GDM1 (cell line): ENCODE measurements at places on chromosomes 7 and 10.

- DNase-seq = no peak
Observed at GRCh38 chr10:62934258-62934657, 118.1 kb upstream of the EGR2 start.

DNA sequence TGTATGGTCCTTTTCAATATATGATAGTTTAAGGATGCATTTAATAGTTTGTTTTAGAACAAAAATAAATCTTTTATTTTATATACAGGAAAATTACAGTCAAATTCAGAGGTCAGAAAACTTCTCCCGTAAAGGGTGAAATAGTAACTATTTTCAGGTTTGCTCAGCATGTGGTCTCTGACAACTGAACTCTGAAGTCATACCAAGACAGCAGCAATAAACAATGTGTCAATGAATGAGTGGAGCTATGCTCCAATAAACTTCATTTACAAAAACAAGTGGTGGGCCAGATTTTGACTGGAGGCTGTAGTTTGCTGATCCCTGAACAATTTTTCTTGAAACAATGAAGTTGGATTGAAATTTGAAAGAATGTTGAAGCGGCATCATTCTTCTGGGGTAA lies 123.6 kb downstream of the ZNF248 start:
- no peak for DNase-seq

DNA sequence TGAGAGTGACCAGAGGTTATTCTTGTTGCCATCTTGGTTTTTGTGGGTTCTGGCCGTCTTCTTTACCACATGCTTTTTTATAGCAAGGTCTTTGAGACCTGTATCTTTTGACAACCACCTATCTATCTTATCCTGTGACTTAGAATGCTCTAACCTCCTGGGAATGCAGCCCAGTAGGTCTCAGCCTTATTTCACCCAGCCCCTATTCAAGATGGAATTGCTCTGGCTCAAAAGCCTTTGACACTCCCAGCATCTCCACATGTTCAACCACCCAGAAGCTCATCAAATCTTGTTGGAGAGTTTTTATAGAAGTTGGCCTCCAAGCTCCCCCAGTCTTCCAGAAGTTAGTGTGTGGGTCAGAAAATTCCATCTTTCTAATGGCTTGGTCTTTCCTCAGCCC lies 464.3 kb upstream of the NRP1 start:
- no peak for DNase-seq

GRCh38 chr7:110595694-110596093 lies 495.2 kb upstream of the LRRN3 start:
- no peak for DNase-seq

- DNase-seq = no peak
Observed at GRCh38 chr7:1881946-1882345, 211.9 kb downstream of the ELFN1 start.

- no peak for DNase-seq
Observed at GRCh38 chr7:148084138-148084537, 506.4 kb upstream of the C7orf33 start.

- DNase-seq = no peak
Observed at GRCh38 chr7:75054744-75055143, 18.9 kb downstream of the RCC1L start.

DNA sequence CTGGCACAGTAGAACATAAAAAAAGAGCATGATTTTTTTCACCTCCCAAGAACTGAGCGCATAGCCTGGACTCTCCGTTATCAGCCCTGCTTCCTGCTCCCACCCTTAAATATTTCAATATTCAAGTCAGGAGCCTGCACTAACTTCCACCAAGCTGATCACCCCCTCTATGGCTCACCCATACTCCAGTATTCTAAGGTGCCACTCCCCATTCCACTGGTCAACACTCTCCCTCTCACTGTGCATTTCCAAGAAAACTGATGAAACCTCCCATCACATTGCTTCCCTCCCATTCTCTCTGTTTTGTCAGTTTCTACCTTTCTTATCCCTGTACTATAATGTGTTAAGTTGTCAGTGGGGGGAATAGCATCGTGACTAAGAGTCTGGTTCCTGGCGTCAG lies 95.0 kb upstream of the C7orf33 start:
- DNase-seq = no peak

DNA sequence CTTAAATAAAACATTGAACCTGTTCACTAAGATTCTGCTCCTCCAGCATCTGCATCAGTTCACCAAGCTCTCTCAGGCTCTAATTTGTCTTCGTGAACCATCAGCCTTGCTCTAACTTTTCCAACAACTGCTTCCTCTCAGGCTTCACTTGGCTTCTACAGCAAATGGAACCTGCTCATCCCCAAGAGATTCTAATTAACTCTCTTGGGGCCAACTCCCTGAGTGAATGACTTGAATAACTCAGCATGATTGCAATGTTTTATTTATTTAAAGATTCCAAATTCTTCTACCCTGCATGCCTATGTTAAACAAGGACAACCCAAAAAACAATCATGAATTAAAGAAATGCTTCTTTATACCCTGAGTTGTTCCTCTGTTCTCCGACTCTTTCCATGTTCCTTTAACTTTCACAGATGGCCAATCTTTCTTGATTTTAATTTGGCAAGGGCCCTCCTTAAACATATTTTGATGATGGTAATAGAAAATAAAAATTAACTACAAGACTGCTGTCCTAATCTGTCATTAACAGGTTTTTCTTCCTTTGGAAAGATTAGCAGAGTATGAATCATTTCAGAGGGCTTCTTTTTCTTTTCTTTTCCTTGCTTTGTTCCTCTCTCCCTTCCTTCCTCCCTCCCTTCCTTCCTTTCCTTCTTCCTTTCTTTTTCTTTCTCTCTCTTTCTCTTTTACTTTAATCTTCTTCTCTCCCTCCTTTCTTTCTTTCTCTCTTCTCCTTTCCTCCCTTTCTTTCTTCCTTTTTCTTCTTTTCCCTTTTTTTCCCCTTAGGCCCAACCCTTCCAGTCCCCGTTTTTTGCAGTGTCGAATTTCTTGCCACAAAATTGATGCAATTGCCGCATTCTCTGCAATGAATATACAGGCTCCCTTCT lies 195.0 kb upstream of the RHOBTB1 start:
- no peak for DNase-seq

DNA sequence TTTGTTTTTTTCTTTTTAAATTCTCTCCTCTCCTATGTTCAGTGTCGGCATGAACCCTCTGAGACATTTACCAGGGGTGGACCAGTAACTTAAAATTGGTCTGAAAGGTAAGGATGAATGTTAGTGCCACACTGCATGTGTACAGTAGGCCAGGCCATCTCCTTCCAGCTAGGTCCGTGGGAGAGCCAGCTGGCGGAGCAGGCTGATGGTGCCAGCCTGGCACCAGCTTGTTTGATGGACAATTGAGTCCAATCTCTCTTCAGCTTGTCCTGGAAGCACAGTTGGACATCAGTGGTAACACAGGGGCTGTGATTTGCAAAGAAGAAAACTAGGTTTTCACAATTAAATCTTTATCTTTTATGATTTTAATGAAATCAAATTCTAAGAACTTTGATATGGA lies 136.5 kb downstream of the CNNM2 start:
- no peak for DNase-seq

- DNase-seq = no peak
Observed at GRCh38 chr7:98194672-98195457, 16.4 kb upstream of the BHLHA15 start.

DNA sequence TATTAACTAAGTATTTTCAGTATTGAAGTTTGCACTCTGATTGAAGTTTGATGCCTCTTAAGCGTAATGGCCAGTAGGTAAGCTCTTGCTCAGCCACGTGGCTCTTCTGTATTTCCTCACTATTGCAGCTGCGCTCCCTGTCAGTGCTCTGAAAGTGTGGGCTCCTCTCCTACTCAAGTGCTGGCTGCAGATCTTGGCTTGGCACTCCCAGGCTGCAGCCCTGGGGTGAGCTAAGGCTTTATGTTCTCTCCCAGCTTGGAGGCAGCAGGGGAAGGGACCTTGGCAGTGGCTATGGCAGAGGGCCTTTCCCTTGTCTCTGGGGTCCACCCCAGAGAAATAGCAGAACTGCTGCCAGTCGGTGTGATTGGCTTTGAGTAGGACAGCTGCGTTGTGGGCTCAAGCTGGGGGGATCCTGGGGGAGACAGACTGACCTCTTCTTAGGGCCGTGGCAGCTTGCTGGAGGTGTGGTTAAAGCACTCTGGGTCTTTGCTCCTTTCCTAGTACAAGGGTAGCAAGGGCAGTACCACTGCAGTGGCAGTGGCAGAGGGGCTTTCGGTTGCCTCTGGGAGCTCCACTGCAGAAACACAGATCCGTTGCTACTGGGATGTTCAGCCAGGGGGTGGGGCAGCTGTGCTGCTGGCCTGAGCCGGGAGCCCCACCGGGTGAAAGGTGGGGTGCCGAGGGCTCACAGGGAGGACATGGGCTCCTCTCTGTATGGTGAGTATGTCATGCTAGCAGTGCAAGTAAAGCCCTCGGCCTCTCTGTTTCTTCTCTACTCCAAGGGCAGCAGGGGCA lies 100.5 kb downstream of the GLCCI1 start:
- DNase-seq = no peak

- DNase-seq = no peak
Observed at GRCh38 chr7:134056816-134057215, 70.3 kb upstream of the LRGUK start.

DNA sequence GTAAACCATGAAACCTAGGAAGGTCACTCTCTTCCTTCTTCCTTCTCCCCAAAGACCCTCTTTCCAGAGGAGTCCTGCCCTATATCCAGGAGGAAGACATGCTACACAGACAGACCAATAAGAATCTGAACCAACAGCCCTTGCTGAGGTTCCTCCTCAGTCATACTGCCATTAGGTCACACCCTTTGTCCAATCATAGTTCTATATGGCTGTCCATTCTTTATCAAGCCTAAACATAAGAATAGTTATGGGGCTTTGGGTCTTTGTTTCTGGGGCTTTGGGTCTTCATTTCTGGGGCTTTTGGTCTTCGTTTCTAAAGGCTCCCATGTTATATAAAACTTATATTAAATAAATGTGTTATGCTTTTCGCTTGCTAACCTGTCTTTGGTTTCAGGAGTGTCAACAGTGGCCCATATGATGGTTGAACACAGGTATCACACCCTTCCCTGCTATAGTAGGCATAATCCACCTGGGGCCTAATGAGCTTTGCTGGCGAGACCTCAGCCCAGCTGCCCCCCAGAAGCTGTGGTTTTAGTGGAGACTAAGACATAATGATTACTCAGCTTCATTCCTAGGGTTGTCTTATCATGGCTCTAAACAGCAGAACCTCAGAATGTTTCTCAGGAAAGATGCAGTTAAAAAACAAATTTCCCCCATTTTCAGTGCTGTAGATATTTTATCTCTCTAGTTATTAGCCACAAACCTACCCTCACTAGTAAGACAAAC lies 91.6 kb downstream of the ELMO1 start:
- DNase-seq = no peak

GRCh38 chr10:70932392-70933196 lies 44.2 kb upstream of the PCBD1 start:
- DNase-seq = no peak

DNA sequence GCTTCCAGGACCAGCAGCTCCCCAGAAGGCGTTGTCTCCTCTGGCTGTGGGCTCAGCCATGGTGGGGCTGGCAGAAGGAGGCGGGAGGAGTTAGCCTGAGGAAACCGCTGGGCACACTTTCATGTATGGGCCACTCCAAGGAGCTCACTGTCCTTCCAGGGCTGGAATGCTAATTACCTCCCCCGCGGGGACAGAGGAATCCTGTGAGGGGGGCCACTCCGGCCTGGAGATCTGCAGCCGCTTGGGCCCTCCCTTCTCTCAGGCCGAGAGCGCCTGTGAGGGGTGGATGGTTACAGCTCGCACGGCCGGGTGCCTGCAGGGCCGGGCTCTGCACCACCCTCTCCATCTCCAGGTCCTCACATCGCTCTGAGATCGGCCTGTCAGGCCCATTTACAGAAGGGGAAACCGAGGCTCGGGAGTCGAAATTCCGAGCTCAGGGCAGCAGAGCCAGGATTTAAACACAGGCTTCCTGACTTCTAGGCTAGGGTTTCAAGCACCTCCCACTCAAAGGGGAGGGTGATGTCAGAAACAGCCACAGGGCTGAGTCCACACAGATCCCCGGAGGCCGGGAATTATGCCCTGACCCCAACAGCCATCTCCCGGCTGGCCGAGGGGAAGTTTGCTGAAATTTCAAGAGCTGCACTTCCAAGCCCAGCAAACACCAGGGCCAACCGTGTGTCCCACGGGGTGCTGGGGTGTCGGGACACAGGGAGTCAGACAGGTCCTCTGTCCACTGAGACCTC lies 59.1 kb downstream of the PDGFA start:
- DNase-seq = no peak

- no peak for DNase-seq
Observed at GRCh38 chr7:32525839-32526238, 30.6 kb downstream of the AVL9 start.

DNA sequence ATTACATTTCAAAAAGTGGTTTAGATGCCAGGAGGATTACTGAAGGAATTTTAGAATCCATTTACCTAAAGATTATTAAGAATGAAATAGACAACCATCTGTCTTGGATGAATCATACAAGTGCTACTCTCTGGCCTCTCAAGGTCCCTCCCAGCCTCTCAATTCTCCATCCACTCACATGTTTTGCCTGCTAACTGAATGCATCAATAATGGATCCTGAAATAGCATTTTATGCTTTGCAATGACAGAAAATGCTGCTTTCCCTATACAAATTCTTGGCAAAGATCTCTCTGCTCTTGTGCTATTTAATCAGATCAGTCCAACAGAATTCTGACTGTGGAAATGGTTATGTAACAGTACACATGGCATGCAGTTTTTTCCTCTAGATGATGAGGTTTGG lies 68.1 kb downstream of the HBP1 start:
- DNase-seq = no peak

- no peak for DNase-seq
Observed at GRCh38 chr7:76294344-76295024, 8.0 kb upstream of the HSPB1 start.

GRCh38 chr10:108749042-108749441 lies 1174.3 kb downstream of the XPNPEP1 start:
- DNase-seq = no peak

DNA sequence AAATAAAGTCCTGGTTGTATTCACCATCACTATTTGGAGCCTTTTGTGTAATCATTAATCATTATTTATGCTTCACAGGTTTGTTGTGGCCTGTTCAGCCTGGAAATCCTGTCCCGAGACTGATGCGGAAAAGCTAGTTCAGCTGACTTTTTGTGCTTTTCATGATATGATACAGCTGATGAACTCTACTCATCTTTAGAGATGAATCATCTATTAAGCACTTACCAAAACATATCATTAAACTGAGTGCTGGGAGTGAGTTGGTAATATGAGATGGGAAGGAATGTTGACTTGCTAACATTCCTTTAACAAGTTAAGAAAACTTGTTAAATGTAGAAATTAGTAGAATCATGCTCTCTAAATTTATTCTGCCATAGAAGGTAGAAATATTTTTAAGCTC lies 53.0 kb downstream of the CROT start:
- DNase-seq = no peak

GRCh38 chr10:118308664-118309063 lies 33.5 kb downstream of the FAM204A start:
- DNase-seq = no peak

GRCh38 chr10:67297637-67298181 lies 371.9 kb downstream of the LRRTM3 start:
- no peak for DNase-seq

GRCh38 chr10:51832652-51833383 lies 133.4 kb upstream of the CSTF2T start:
- DNase-seq = no peak
